ENCODE measurements at places on chromosomes 2 and 18.
A peak's percentile ranks its signal among the peaks of the same experiment; 100 is the strongest.

GRCh38 chr18:43757273-43757672 lies 480.0 kb upstream of the SYT4 start:
- DNase-seq = no peak

DNA sequence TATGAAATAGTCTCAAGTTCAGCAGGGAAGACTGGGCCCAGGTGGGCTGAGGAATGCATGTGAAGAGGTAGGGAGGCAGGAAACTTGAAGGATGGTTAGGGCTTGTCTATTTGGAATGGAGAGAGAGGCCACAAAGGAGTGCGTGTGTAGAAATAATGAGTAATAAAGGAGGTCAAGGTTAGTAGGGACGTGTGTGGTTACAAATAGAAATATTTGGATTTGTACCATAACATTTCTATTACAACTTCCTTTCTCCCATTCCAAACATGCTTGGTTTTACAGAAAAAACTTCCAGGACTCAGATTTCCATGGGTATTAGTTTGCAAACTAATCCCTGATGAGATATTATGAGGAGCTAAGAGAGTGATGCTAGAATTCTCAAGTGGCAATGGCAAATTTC lies 280.6 kb downstream of the NCKAP5 start:
- DNase-seq = no peak

GRCh38 chr18:61531182-61531581 lies 198.0 kb downstream of the CDH20 start:
- peak; percentile 81 for DNase-seq

DNA sequence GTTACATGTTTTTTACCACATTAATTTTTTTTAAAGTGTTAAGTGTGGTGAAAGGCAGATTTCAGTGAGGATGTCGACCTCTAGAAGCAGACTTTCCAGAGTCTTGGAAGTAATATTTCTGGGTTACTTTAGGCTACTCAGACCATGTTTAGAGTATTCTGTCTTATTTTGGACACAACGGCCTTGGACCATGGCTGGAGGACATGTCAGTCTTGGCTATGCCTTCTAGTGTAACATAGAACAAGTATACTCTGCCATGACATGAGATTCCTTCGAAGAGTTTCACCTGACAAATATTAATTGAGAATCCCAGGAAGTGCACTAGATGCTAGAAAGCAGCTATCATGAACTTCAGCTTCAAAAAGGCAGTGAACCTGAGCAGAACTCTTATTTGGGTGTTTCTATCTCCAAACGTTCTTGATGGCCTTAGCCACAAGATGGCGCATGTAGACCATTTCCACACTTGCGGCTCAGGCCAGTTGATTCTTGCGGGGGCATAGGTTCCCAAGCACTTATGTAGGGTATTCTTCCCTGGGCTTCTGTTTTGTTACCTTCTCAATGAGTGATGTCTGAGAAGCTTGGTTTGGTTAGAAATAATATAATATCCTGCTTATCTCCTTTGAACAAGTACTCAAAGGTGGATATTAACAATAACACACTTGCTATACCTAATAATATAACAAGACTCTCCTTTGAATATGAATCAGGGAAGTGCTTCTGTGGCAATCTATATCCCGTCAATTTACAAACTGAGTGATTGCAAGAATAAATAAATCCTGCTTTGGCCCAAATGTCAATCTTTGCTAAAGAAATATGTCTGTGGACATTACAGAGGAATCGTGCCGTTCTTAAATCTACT lies 62.0 kb downstream of the CACNB4 start:
- peak; percentile 77 for DNase-seq

DNA sequence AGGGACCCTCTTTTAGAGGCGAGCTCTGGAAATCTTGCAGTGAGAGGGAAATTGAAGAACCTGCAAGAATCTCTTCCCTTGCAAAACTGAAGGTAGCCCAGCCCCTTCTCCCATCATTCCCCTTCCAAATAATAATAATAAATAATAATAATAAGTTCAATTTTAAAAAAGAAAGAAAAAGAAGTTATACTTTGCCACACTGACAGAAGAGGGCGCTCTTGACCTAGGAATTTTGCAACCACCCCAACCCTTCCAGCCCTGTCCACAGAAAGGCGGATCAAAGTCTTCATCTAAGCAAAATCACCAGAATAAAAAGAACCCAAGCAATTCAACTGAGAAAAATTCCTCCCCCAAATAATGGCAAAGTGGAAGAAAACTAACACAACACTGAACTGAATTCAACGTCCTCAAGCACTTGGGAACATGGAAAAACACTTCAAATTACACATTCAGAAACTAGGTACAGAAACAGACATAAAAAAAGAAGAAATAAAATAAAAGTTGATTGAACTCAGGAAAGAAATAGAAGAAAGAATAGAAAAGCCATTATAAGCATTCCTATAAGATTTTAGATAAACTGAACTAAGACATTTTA lies 98.9 kb upstream of the GLS start:
- DNase-seq = peak; percentile 50

DNA sequence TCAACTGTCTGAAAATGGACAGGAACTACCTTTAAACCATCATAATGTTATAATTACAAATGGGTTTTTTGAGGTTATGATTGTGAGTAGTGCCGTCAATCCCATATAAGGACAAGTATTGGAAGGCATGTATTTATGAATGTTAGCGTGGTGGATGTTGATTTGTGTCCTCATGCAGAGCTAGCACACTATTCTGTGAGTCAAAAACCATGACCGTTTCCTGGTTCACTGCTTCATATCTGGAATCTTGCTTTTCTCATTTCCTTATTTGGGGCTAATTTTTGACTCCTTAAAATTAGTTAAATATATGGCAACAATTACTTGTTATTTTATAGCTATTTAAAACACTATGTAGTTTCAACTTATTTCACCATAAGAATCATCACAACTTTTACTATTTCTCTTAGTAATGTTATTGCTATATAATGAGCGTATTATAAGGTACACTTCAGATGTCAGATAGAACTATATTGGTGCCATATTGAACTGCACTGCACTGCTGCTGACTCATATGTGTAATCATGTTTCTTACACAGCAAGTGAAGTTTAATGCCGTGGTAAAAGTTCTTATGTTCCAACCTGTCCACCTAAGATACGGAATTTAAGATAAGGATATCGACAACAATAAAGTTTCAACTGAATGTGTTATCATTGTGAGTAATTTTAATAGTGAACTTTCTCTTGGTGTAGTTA lies 192.8 kb downstream of the PTGR3 start:
- DNase-seq = no peak

GRCh38 chr2:141142025-141142424 lies 988.8 kb downstream of the LRP1B start:
- no peak for DNase-seq

DNA sequence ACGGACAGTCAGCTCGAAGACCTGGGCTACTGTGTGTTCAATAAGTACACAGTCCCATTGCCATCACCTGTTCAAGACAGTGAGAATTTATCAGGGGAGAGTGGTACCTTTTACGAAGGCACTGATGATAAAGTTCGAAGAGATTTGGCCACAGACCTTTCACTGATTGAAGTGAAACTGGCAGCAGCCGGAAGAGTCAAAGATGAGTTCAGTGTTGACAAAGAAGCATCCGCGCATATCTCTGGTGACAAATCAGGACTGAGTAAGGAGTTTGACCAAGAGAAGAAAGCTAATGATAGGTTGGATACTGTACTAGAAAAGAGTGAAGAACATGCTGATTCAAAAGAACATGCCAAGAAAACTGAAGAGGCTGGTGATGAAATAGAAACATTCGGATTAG lies 76.9 kb upstream of the UNC80 start:
- no peak for DNase-seq

DNA sequence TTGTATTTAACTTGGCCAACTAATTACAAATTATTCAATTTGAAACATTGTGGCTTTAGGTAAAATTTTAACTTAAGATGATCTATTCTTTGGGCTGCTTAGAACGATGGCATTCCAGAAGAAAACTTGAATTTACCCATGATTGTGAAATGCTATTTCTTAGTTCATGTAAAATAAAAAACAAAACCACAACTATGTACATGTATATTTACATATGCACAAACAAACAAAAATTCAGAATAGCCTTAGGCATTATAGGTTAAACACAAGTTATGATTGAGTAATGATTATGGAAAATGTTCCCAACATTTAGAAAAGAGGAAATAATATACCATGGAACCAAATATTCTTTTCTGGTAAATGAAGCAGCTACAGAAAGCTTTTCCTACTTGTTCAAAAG lies 3.5 kb upstream of the SMCHD1 start:
- DNase-seq = no peak

GRCh38 chr2:162524192-162524591 lies 180.3 kb downstream of the GCA start:
- no peak for DNase-seq

- DNase-seq = no peak
These were observed 3.6 kb downstream of the EIF5B start for GRCh38 chr2:99340669-99341236.

GRCh38 chr2:108571286-108571685 lies 37.0 kb downstream of the LIMS1 start:
- DNase-seq = no peak

- no peak for DNase-seq
These were observed 321.1 kb upstream of the SALL3 start for GRCh38 chr18:78658531-78658930.

- DNase-seq = no peak
These were observed 77.9 kb upstream of the PHLPP1 start for GRCh38 chr18:62637403-62637802.

- DNase-seq = no peak
These were observed 7.7 kb downstream of the VRK2 start for GRCh38 chr2:58054264-58054663.

GRCh38 chr2:97703741-97704140 lies 9.6 kb upstream of the ZAP70 start:
- no peak for DNase-seq

- DNase-seq = no peak
These were observed 38.0 kb upstream of the SNED1 start for GRCh38 chr2:240960309-240960970.

GRCh38 chr2:132562245-132562644 lies 107.8 kb downstream of the LYPD1 start:
- no peak for DNase-seq

DNA sequence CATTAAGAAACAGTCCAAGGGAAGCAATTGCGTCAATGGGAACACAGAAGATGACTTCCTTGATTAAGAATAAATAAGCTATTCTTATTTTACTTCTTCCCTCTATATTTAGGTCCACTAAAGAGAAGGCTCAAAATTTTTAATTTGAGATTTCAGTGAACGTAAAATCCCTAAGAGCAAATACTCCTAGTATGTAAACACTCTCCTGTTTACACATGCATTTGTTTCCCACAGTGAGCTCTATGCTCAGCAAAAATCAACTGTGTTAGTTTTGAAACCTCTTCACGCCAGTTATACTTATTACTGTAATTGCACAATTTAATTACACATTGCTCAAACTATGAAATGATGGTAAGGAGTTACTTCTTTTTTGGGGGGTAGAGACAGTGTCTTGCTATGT lies 8.8 kb downstream of the SLC39A6 start:
- DNase-seq = no peak

- DNase-seq = no peak
These were observed 1237.6 kb upstream of the LRRTM1 start for GRCh38 chr2:81542119-81542518.

DNA sequence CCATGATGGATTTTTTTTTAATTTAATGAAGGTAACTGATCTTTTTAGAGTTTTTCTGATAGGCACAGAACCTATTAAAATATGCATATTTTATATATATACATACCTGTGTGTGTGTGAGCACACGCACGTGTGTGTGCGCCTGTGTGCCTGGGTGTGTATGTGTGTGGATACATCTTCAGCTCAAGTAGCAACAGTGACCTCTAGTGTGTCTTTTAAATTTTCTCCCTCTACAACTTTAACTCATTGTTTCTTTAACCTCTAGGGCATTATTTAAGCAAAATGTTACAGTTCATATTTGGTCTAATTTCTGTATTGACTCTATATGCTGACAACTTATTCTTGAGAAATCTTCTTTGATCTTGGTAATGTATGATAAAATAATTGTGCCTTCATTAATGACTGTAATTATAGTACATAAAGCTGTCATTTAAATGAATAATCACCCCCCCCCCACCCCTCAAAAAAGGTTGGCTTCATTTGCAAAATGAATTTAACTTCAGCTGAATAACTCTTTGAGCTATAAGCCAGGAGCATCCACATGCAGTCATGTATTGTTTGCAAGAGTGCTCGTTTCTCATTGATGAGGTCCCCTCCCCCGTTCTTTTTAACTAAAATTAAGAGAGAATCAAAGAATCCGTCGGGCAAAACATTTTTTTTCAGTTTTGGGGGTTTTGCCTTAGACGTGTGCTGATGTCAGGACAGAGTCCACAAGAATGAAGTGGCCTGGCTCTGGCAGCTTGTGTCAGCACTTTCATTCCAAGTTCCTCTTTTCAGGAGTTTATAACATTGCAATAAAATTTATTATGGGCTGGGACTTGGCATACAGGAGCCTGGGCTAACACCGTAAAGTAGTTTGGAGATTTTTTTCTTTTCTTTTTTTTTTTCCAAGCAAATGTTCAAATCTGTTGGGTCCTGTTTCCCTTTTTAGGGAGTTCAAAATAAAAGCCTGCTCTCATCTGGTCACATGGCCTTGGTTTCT lies 80.0 kb downstream of the ETAA1 start:
- peak; percentile 15 for DNase-seq

- DNase-seq = peak; percentile 35
These were observed 639 bp downstream of the MRO start for GRCh38 chr18:50819027-50819727.

- DNase-seq = no peak
These were observed 121.1 kb upstream of the ACAA2 start for GRCh38 chr18:49934457-49934856.

DNA sequence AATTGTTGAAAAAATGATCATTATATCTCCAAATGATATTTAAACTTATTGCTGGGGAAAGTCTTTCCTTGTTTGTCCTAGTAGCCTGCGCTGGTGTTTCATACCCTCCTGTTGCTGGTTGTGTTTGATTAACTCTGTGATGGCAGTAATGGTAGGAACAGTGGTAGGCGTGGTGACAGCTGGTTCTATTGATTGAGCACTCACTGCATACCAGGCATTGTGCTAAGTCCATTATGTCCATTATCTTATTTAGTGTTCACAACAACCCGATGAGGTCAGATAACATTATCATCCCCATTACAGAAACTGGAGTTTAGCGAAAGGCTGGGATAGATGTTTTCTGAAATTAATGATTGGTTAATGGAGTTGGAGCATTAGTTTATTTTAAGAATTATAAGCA lies 77.8 kb upstream of the STON1 start:
- no peak for DNase-seq

- no peak for DNase-seq
These were observed 33.5 kb downstream of the CUL3 start for GRCh38 chr2:224551693-224552092.

GRCh38 chr2:86398500-86399474 lies 42.4 kb upstream of the KDM3A start:
- no peak for DNase-seq

DNA sequence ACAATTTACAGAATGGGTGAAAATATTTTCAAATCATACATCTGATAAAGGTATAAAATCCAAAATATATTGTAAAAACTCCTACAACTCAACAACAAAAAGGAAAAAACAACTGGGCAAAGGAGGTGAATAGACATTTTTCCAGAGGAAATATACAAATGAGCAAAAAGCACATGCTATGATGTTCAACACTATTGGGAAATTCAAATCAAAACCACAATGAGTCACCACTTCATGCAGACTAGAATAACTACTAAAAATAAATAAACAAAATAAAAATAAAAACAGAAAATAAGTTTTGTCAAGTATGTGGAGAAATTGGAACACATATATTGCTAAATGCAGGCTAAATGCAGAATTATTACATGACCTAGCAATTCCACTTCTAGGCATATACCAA lies 120.9 kb downstream of the FSIP2 start:
- no peak for DNase-seq
